ELF-1 (cell line): ENCODE measurements at places on chromosomes 12 and 14.

GRCh38 chr14:21506557-21506956 lies 4.6 kb downstream of the METTL3 start:
- DNase-seq: no peak

DNA sequence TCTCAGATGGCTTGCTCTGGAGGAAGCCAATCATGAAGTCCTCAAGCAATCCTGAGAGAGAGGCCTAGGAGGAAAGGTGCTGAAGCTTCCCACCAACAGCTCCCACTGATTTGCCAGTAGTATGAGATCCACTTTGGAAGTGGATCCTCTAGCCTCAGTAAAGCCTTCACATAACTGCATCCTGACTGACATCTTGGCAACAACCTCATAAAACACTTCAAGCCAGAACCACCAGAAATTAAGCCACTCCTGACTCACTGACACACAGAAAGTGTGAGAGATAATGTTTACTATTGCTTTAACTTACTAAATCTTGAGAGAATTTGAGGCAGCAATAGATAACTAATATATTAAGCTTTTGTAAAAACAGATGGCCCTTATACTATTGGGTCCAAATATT lies 11.7 kb upstream of the TMX1 start:
- no peak for DNase-seq

DNA sequence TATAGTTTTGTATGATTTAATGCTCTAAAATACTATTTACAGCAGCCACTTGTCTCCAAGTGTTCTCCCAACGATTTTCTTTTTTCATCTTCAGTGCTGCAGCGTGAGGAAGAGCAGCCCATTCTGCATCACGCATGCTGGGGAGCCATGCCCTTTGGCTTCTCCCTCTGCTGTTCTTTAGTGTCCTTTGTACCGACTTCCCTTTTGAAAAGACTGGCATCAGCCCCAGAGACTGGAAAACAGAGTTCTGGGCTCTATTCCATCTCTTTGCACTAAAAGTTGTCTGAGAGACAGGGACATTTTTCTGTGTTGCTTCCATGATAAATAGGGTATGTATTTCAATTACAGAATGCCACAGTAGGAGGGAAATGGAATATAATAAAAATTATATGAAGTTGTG lies 105.1 kb downstream of the RERG start:
- DNase-seq: no peak

GRCh38 chr12:10155966-10156365 lies 16.0 kb downstream of the OLR1 start:
- no peak for DNase-seq

DNA sequence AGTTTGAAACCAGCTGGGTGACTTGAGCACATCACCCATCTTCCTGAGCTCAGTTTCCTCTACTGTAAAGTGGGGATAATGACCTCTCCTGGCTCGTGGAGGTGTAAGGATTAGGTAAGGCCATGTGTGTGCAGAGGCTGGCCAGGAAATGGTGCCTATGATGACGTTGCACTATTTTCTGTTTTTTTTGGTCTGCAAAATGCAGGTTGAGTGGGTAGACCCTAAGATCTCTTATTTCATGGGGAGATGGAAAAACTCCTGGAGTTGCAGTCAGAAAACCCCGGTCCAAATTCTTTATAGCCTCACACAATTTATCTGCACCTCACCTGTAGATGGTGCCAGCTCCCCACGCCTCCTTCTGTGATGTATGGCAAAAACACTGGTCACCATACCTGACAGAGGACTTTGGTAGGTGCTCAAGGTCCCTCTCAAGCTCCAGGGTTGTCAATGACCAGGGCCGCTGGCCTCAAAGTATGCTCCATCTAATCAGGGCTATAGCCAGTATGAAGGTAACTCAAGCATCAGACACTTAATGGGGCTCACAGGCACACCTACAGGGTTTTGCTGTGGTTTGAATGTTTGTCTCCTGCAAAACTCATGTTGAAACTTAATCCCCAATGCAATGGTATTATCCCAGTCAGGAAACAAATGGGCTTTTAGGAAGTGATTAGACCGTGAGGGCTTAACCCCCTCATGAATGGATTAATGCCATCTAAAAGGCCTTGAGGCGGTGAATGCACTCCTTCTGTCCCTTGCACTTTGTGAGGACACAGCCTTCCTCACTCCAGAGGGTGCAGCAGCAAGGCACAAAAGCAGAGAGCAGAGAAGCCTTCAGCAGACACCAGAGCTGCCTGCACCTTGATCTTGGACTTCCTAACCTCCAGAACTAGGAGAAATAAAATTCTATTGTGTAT lies 17.6 kb downstream of the C14orf132 start:
- no peak for DNase-seq

- DNase-seq: no peak
Measured at GRCh38 chr14:79101388-79101787, 931.2 kb downstream of the NRXN3 start.

GRCh38 chr14:78182722-78183121 lies 12.5 kb downstream of the NRXN3 start:
- DNase-seq: no peak

- no peak for DNase-seq
Measured at GRCh38 chr14:22623047-22623446, 21.1 kb downstream of the OR6J1 start.

DNA sequence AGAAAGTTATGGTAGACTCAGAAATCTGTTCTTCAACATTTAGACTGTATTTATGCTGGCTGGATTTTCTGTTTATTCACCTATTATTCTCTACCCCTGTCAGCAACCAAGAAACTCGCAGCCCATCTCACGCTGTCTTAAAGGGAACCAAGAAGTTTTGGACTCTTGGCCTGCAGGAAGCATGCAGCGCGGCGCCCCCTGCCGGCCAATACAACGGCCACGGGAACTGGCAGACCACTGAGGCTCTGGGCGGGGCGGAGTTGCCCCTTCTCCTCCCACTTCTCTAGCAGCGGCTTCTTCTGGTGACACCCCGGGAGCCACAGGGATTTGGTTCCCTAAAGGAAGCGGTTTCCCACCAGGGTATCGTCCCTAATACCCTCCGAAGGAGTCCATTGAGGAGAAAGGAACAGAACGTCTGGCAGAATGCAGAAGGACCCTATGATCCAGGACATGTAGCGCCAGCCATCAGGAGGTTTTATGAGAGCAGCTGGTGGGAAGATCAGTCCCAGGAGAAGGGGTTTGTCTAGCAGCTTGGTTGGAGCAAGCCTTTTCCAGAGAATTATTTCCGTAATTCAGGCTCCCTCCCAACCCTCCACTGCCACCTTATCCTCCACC lies 21.0 kb upstream of the RNASE2 start:
- peak; percentile 80 for DNase-seq

- no peak for DNase-seq
Measured at GRCh38 chr12:122827258-122827657, 8.0 kb upstream of the HIP1R start.

DNA sequence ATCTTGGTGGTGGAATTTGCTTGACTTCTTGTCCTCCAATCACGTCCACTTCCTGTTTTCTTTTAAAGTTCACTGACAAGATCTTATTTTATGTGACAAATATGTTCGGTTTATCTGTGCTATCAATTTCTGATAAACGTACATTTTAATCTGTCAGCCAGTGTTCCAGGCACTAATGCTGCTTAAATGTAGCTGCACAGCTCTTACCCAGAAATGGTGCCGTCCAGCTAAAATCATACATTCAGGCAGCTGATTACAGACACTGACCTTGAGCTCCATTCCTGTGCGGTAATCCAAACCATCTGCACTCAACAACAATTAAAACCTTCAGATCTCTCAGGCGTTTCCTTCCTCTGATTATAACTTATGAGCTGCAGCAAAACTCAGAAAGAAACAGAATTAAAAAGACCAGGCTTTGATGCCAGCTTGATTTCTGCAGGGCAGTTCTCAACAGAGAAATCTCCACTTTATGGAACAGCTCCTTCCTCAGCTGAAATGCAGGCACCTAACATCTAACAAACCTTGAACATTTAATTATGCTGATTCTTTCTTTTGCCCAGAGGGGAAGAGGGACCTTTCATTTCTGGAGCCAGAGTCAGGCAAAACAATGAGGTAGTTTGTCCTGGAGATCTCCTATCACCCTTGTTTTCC lies 26.4 kb upstream of the RASSF3 start:
- DNase-seq: peak; percentile 53

GRCh38 chr12:22409377-22410164 lies 75.1 kb upstream of the ST8SIA1 start:
- no peak for DNase-seq

- peak; percentile 44 for DNase-seq
Measured at GRCh38 chr12:109393437-109394345, 46.0 kb downstream of the MYO1H start.

DNA sequence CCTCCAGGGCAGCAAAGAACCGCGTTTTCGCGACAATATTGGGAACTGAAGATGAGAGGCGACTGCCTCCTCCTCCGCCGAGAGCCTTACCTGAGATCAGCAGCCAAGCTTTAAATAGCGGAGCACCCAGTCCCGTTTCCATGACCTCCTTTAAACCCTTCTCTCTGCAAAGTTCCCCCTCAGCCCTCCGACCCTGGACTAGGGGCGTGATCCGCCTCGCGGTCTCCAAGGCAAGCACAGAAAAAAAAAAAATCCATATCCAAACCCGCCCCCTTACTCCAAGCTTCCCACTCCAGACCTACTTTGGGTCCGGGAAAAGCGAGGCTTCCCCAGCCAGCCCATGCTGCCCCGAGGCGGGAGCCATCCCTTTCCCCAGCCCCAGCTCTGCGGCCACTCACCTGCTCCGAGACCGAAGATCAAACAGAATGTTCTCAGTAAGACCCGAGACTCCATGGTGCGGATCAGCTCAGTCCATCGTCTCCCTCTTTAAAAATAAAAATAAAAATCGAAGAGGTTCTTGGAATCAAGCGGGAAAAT lies 630 bp downstream of the NELL2 start:
- peak; percentile 52 for DNase-seq

DNA sequence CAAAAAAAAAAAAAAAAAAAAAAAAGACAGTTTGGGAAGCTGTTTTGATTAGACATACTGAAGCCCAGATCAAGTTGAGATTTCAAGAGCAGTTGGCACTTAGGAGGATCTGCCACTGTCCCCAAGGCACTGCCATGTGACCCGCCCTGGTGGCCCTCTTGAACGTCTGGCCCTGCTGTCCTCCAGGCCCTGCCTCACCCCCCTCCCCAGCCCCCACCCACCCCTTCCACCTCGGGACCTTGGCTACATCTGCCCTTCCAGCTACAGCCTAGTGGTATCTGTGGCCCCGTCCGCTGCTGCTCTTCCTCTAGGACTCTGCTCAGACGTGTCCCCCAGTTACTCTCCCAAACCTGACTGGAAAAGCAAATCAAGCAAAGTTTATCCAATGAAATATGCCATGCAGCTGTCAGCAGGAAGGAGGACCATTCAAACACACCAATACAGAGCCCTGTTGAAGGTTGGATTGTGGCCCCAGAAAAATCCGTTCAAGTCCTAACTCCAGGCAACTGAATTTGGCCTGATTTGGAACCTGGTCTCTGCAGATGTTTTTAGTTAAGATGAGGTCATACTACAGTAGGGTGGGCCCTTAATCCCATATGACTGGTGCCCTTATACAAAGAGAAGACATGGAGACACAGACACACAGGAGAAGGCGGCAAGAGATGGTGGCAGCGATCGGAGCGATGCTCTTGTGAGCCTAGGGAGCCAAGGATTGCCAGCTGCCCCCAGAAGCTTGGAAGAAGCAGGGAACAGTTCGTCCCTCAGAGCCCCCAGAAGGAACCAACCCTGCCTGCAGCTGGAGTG lies 17.7 kb downstream of the SLC25A29 start:
- no peak for DNase-seq

- no peak for DNase-seq
Measured at GRCh38 chr12:54429014-54429471, 10.0 kb upstream of the ITGA5 start.

GRCh38 chr14:99159341-99160340 lies 112.4 kb downstream of the BCL11B start:
- no peak for DNase-seq

DNA sequence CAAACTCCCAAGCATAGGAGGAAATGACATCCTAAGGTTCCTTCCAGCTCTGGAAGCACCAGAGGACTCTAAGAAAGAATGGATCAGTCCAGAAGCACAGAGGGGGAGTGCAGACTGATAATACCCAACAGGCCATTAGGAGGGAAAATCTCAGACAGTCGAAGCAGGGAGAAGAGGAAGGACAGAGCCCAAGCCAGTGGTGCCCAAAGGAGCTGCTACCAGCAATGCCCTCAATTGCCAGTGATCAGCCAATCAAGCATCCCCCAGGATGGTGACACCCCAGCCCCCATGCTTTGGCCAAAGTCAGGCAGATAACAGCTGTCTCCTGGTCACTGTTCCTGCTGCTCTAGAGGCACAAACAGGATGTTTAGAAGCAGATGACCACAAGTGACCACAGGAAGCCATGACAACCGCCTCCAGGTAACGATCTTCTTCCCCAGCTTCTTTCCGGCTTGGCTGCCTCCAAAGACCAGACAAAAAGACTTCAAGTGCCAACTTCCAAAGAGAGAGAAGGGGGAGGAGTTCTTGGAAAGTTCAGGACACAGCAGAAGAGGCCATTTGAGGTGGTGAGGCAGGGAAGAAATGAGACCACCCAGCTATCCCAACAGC lies 16.2 kb downstream of the PXN start:
- DNase-seq: no peak

- no peak for DNase-seq
Measured at GRCh38 chr14:63759456-63759855, 31.6 kb upstream of the SGPP1 start.

DNA sequence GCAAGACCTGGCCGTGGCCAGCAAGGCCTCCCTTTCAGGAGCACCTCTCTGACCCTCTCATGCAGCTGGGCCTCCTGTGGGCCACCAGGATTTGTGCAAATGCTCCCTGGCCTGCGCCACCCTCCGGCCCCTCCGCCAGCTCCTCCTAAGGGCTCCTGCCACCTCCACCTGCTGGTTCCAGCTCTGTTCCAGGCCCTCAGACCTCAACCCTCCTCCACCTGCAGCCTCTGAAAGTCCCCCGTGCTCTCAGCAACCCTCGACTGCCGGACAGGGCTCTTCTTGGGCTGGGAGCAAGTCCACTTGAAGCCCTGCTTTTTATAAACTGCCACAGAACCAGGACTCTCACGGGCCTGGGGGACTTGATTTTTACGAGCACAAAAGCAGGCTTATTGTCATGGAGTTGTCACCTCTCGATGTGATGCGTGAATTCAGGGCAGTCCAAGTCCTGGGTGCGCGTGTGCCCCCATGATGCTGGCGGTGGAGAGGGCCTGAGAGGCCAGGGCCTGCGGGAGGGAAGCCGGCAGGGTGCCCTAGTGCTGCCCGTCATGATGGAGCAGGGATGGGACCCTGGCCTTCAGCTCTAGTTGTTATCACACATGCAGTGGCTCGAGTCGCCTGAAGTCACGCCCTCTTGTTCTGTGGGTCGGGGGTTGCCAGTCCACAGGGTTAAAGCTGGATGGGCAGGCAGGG lies 9.1 kb downstream of the TEDC1 start:
- no peak for DNase-seq

DNA sequence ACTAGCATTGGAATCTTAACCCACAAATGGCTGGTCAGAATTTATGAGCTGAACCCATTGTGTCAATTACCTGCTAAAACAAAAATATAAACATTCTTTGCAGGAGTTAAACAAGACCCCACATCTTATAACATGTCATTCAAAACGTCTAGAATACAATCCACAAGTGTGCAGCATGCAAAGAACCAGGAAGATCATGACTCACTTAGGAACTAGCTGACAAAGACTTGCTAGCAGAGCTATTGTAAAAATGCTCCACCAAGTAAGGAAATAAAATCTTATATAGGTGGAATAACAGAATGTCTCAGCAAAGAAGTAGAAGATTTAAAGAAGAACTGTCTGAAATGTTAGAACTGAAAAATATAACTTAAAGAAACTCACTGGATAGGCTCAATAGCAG lies 26.5 kb upstream of the POC1B start:
- DNase-seq: no peak
